ENCODE measurements at places on chromosomes 7 and 10. TPM values are rescaled to one million over a fixed set of nuclear protein-coding genes. Genes with fewer than 3 reads are reported as not detected.

The MYPN gene
- not detected for total RNA-seq

The CPA2 gene
- total RNA-seq: 0.41 TPM

GRCh38 chr7:73509463-73509862, 12.6 kb downstream of the BAZ1B start:
- DNase-seq: no peak

DNA sequence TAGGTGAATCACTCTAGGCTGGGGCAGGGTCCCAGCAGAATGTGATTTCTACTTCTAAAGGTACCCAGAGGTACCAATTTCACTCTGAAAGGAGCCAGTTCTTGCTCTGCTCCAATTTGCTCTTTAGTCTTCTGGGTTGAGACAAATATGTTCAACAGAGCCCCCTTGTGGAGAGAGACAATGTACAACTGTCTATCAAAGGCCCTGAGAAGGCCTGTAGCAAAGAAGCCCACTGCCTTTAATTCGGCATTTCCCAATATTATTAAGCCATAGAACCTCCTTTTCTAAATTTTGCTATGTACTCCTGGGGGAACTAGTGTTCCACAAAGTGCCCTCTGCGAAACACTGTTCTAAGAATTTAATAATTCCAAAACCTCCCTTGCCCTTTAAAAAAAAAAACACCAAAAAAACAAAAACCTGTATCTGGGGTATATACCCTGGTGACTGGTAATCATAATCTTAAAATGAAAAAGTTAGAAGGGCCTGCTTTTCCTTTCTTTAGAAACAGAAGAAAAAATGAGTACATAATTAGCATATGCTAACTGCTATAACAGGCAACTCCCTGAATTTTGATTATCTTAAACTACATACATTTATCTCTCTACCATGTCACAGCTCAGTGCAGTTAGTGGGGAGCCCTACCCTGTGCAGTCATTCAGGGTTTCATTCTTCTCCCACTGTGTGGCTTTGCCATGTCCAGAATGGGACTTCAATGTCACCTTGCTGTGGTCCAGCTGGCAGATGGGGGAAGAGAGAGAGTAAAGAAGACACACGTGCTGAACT, 160.9 kb upstream of the BMPER start:
- no peak for DNase-seq

- DNase-seq: no peak
Measured at GRCh38 chr7:234708-235553, 42.6 kb downstream of the FAM20C start.

- no peak for DNase-seq
Measured at GRCh38 chr10:45006276-45007030, 5.7 kb downstream of the ZNF22 start.

DNA sequence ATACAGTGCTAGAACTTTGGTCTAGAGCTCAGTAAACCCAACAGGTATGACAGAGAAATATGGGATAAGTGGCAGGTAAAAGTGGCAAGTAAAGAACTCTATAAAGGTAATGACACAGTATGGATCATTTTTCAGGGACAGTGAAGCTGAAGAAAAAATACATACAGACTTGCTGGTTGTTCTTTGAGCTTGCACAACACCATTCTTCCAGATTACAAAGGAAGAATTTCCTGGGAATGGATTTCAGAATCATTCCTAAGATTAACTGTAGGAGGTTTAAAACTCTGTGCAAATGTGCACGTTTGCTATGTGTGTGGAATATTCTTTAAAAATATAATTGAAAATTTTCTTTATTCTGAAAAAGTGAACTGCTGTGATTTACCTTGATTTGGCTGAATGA, 36.0 kb downstream of the PHF14 start:
- no peak for DNase-seq

- no peak for DNase-seq
Measured at GRCh38 chr10:94043431-94043990, 49.8 kb downstream of the PLCE1 start.
